ENCODE measurements at places on chromosomes 12 and 14. TPM values are rescaled to one million over a fixed set of nuclear protein-coding genes. Genes with fewer than 3 reads are reported as not detected.

Gene KERA
- not detected for total RNA-seq

Gene ARL1
- 132 TPM for total RNA-seq

Gene PALS1
- total RNA-seq, result 31.6 TPM

Gene FBXO34
- 16.1 TPM for total RNA-seq

Gene LRCOL1
- total RNA-seq, result not detected

Gene MMAB
- total RNA-seq, result 67.8 TPM

Gene TMTC2
- total RNA-seq, result 7.3 TPM
